ENCODE measurements at places on chromosomes 5 and 9. TPM values are rescaled to one million over a fixed set of nuclear protein-coding genes. Genes with fewer than 3 reads are reported as not detected.

GRCh38 chr5:135999406-136000139 lies 29.2 kb upstream of the TGFBI start:
- no peak overlapping the region for H3K4me3 ChIP-seq
- H3K27me3 ChIP-seq: no peaks in the 10 kb centered on the region
- no peak overlapping the region for H3K27ac ChIP-seq
- H3K36me3 ChIP-seq: no peaks in the 10 kb centered on the region
- no peak for DNase-seq
- H3K4me1 ChIP-seq: no peaks in the 10 kb centered on the region

The WDR38 gene
- not detected for total RNA-seq

DNA sequence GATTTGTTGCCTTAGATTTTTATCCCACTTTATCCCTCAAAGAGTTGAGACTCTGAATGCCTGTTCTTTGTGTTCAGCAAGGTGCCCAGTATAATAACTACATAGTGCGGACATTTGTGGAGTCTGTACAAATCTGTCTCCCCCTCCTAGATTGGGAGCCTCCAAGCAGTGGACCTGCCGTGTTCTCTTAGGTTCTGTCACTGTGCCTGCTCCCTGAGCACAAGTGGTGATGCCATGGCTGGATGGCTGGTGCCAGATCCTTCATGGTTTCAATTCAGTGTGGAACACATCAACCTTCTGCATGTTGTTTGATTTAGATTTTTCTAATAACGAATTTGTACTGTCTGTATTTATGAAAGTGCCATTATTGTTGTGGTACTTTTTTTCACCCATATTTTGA lies 292.9 kb downstream of the CD180 start:
- H3K27ac ChIP-seq: no peak overlapping the region
- DNase-seq: no peak
- H3K27me3 ChIP-seq: no peaks in the 10 kb centered on the region
- no peak overlapping the region for H3K4me3 ChIP-seq

GRCh38 chr9:37382982-37383357 lies 39.5 kb upstream of the GRHPR start:
- H3K27me3 ChIP-seq: no peaks in the 10 kb centered on the region
- no peaks in the 10 kb centered on the region for H3K4me1 ChIP-seq
- no peaks in the 10 kb centered on the region for H3K36me3 ChIP-seq
- no peak overlapping the region for H3K4me3 ChIP-seq
- DNase-seq: no peak

The RC3H2 gene
- total RNA-seq: 66.6 TPM

Measured in CD4-positive, alpha-beta memory T cell (primary cell).